Fibroblast of skin of right quadriceps (primary cell): ENCODE measurements at places on chromosomes 1 and 21.

GRCh38 chr1:91015358-91015780 lies 6.5 kb downstream of the ZNF644 start:
- DNase-seq: no peak

DNA sequence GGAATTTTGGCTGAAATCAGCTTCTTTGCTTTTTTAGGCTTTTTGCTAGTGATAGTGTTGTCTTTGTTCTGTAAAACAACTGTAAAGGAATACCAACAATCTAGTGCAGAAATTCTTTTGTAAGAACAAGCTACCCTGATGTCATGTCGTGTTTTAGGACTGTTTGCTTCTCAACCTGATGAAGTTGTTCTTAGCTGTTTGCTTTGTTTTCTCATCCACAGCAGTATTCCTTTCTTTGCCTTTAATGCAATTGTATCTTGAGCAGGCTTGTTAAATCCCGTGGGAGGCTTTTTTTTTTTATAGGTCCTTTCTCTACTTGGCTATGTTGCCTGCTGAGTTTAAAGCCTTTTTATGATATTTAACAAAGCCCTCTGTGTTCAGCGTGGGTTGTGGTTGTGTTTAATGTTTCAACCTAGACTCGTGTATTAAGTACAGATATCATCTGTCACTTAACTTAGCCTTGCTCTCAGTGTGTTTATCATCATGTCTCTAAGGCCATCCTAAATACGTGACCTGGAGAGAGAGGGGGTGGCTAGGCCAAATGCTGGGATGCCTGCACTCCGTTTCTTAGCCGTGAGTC lies 31.6 kb downstream of the ADARB1 start:
- no peak for DNase-seq

GRCh38 chr1:26468911-26469310 lies 3.3 kb upstream of the HMGN2 start:
- no peak for DNase-seq

- DNase-seq: no peak
Measured at GRCh38 chr21:32966120-32966519, 59.6 kb upstream of the OLIG2 start.

GRCh38 chr1:107739651-107740050 lies 225.3 kb downstream of the VAV3 start:
- no peak for DNase-seq

- DNase-seq: no peak
Measured at GRCh38 chr1:184858288-184858687, 103.6 kb upstream of the EDEM3 start.

DNA sequence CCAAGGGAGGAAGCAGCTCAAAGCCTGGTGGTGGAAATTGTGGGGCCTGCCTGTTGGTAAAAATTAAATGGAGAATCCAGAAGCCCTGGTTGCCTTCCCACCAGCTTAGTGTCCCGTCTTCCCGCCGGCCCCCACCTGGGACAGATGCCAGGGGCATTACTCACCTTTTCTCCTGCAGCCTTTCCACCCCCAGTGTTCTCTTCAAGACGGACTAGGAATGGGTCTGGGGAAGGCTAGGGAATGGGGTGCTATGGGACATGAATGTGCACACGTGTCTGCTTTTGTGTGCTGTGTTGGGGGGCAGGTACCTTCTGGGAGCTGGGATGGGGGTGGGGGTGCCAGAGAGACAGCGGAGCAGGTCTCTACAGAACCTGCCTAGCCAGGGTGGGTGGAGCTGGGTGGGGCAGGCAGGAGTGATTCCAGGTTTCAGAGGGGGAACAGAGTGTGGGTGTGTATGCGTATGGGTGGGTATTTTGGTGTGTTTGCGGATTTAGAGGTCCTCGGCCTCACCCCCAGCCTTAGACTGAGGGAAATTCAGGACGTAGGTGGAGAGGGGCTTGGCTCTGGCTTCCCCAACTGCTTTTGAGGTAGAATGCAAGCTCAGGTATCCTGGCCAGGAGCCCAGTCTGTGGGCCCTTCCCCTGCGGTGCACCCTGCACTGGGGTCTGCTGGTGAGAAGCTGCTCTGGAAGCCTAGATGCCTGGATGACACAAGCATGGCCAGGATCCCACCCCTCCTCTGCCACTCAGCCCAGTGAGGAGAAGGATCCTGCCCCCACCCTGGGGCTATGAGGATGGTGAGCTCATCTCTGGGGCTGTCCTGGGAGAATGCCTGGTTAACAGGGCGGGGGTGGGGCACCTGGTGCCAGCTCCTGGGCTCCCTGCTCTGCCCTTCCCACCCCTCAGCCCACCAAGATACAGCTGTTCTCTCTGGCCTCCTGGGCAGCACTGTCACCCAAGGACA lies 7.8 kb downstream of the VANGL2 start:
- peak; percentile 34 for DNase-seq

DNA sequence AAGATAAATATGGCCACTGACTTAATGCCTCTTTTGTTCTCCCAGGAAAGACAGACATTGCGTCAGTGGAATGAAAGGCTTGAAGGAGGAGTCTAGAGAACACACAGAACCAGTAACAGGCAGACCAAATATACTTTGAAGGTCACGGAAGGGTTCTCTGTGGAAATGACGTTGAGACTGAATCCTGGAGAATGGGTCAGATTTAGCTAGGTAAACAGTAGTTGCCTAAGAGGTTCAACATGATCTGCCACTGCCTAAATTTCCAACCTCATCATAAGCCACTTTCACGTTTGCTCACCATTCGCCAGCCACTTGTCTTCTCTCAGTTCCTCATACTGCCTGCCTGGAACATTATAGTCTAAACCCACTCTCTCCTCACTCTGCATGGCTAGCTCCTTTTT lies 20.5 kb downstream of the PLA2G4A start:
- DNase-seq: no peak

DNA sequence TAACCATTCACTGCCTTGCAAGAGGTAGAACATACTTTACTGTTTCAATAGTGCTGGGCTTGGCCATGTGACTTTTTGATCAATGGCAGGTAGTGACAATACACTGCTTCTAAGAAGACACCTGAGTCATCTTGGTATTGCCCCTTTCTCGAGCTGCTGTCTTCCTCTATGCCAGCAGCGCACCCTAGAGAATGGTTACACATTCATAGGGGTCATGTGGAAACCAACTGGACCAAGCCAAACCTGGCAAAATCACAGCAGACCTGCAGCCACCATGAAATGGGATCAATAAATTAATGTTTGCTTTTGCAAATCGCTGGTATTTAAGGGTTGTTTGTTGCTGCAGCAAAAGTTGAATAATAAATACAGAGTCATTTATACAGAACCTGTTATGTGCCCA lies 122.3 kb downstream of the GRIK1 start:
- no peak for DNase-seq

DNA sequence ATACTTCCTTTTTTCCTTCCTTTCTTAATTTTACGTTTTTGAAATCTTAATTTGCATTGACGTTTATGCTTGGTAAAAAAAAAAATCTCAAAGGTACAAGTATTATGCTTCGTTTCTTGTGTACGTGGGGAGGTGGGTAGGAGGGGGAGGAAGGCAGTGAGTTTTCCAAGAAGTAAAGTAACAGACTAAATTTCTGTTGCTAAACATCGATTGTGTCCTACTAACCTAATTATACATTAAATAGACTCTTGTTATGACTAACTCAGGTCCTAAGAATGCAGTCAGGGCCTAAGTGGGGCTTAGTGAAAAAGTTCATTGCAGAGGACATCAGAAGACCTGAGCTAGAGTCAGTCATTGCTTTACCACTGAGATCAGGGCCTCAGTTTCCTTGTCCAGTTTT lies 17.5 kb downstream of the NEK7 start:
- peak; percentile 40 for DNase-seq

DNA sequence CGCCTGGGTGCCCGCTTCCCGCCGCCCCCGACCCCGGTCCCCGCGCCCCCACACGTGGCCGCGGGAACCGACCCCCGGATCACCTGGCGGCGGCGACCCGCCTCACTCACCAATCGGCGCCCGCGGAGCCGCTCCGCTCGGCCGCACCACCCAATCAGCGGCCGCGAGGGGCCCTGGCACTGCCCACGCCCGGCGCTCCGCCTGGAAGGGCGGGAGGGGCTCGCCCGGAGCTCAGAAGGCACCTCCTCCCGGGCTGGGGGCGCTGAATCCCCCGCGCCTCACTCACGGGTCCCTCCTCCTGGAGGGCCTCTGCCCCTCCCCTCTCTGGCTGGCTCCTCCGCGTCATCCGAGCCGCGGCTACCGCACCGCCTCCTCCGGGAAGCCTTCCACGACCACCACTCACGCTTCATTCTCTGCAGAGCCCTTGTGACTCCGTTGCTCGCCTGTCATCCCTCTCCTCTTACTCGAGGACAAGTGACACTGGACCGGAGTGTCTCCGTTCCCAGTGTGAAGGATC lies 374 bp downstream of the SH2D5 start:
- peak; percentile 64 for DNase-seq

DNA sequence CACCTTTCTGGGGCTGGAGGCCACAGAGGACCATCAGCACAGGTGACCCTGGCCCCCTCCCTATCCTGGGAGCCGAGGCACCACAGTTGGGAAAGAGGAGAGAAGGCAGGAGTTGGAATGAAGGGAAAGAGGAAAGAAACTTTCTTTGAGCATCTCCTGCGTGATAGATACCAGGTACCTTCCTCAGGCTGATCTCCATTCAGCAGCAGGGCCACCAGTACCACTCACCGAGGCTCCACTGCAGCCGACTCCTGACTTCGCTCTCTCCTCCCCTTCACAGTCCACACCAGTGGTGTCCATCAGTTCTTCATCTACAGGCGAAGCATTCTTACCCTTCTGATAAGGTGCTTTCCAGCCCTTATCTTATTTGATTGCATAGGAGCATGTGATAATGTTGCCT lies 55.3 kb downstream of the LGR6 start:
- no peak for DNase-seq

DNA sequence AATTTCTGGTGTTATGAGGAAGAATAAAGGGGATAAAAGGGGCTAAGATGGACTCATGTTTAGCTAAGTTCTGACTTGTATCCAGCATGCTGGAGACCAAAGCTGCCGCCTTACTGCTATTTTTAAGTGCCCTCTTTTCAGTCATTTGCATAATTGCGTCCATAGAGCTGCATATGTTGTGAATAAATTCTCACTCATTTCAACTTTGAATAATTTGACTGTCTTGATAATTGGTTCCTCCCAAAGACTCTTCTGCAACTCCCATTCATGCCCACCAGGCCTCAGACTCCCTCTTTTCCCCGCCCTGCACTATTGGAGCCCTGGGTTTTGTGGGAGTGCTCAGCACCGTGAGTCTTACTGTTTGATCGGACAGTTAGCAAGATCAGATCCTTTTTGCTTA lies 45.0 kb downstream of the KIAA0040 start:
- DNase-seq: no peak

- no peak for DNase-seq
Measured at GRCh38 chr1:162906485-162906884, 45.5 kb upstream of the CCDC190 start.

DNA sequence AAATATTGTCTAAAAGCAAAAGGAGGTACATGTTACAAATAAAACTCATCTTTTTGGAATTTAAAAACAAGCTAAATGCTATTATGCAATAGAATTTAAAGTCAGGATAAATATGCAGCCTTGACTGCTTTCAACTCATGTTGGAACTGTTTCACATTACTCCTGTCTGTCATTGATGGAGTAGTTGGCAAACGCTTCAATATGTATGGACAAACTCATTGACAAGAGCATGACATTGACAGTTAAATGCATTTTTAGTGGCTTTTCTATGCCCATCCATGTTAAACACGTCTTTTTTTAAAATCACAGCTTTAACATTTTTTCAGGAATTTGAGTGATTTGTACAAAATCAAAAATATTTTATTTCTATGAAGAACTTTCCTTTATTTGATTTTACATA lies 1560.5 kb downstream of the KCNT2 start:
- no peak for DNase-seq

DNA sequence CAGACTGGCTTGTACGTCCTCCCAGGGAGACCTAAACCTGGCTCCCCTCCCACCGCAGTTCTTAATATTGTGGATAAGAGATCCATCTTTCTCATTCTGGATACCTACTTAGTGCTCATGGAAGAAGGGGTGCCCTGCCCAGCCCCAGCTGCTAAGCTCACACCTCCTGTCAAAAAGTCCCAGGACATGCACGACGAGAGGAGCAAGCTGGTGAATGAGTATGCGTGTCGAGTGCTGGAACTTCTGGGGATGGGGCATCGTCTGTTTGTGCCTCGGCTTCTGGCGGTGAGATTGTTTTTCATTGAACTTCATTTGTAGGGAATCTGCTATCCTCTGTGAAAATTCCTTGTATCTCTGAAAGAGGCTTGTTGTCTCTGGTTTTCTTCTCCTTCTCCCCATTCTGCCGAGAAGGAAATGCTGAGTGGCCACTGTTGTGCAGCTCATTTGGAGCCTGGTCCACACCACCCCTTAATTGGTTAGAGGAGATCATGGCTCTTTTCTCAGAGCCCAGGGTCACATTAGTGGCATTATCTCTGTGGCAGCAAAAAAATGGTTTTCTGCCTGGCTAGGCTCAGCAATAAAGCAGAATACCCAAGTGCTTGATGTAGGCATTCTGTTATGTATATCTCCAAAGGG lies 199.4 kb upstream of the CACYBP start:
- no peak for DNase-seq

GRCh38 chr1:15008783-15009729 lies 144.5 kb upstream of the TMEM51 start:
- DNase-seq: peak; percentile 37

- DNase-seq: no peak
Measured at GRCh38 chr1:89198491-89199072, at the start of gene GBP4. Gene GBP4 (minus strand): TSS chr1:89198942. CDS start chr1:89198834, 108 bp downstream.

DNA sequence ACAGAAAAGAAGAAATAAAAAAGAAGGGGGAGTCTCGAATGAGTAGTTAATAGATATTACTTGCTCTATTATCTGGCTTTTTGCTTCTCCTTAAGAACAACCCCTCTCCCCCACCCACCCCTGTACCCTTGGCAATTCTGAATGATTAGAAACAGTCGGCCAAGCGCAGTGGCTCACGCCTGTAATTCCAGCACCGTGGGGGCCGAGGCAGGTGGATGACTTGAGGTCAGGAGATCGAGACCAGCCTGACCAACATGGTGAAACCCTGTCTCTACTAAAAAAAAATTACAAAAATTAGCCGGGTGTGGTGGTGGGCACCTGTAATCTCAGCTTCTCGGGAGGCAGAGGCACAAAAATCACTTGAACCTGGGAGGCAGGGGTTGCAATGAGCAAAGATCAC lies 42.7 kb downstream of the GATAD2B start:
- no peak for DNase-seq

GRCh38 chr21:16502273-16502672 lies 772.5 kb downstream of the USP25 start:
- DNase-seq: no peak

GRCh38 chr1:1066403-1067283 lies 7.5 kb downstream of the RNF223 start:
- no peak for DNase-seq

DNA sequence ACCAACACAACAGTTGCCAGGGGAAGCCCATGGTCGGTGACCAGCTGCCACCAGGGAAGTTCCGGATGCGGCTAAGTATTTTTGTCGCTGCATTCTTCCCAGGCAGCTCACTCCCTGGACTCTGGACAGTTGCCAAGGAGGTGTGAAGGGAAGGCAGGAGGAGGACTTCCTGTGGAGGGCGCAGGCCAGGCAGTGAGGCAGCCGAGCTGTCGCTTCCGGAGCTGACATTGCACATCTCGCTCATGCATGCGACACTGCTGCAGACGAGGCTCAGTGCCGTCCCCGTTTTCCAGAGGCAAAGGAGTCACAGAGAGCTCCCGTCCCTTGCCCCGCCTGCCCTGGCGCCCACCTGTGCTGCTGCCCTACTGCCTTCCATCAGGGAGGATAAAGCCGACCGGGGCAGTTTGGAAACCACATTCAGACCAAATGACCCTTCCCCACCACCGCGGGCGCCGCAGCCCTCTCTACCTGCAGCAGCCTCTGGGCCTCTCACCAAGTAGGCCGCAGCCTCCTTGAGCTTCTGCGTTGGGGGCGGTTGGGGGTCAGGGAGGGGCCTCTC lies 81.4 kb downstream of the NENF start:
- peak; percentile 68 for DNase-seq
